SK-N-SH (cell line): ENCODE measurements at places on chromosomes 6 and 20.

DNA sequence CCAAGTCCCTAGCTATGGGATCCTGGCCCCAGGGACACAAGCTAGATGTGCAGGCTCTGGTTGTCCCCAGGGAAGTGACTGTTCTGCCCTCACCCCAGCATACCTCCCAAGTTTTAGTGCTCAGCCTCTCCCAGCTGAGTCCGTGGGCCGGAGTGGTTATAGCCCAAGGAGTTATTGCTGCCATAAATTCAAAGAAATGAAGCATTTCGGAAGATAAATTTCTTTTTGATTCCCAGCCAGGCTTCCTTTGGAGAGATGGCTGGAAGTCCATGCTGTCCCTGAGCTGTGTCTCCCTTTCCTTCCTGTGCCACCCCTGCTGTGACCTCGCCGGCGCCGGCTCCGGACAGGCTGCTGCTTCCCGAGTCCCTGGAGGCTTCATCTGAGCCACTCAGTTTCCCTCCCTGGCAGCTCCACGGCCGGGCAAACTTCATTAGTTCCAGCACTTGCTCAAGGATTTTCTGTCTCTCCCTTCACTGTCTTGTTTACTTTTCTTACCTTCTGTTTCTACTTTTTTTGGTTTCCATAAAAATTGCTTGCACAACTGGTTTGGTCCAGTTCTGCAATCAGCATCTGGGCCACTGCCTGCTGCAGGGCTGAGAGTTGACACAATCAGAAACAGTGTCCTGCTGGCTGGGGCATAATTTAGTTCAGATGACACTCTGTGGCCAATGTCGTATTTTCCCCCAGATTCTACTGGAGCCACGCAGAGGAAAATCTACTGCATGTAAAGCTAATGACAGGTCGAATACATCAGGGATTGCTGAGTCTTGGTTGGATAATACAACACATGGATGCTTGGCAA is 225.5 kb downstream of the SYNDIG1 start:
- peak; percentile 21 for DNase-seq

GRCh38 chr20:38164069-38164468 is 1.0 kb downstream of the TGM2 start:
- DNase-seq, result no peak

- DNase-seq, result peak; percentile 71
These were observed 25.5 kb downstream of the GNAS start for GRCh38 chr20:58877976-58878360.

DNA sequence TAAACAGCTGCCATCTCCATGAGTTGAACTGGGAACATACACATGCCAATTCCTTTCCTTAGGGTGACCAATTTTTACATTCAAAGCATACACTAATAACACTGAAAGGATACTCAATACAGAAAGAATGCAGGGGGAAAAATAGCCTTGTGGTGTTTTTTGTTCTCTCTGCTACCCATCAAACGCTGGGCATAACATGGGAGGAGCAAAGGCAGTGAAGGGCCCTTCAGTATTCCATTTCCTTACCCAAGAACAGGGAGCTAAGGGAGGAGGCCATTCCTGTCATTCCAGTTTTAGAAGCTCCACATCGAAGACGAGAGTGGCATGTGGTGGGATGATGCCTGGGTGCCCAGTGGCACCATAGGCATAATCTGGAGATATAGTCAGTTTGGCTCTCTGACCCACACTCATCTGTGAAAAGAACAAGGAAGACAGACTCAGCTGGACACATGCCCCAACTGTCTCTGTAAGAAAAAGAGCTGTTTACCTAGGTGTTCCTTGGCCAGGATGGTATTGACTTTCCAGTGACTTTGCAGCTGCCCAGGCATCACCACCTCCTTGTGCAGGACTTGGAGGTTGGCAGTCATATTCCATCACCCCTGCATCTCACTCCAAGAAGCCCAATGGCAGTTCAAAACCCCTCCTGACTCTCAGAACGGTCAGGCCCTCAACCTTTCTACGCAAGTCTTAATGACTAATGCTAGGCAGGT is 20.9 kb downstream of the FKBP1A start:
- no peak for DNase-seq

- peak; percentile 31 for DNase-seq
These were observed 1.1 kb downstream of the GJA10 start for GRCh38 chr6:89895276-89895874.

- DNase-seq, result peak; percentile 29
These were observed 10.6 kb upstream of the PROKR2 start for GRCh38 chr20:5327356-5327755.
